ENCODE measurements at places on chromosomes 16 and 17.
A peak's percentile ranks its signal among the peaks of the same experiment; 100 is the strongest.

GRCh38 chr17:7363311-7363710 lies 8.4 kb downstream of the TMEM95 start:
- DNase-seq = no peak

- no peak for DNase-seq
Measured at GRCh38 chr16:87721622-87722585, 43.9 kb downstream of the KLHDC4 start.

GRCh38 chr17:70829876-70830275 lies 660.5 kb downstream of the KCNJ2 start:
- no peak for DNase-seq

- peak; percentile 98 for DNase-seq
Measured at GRCh38 chr17:40314584-40314956, 5.6 kb downstream of the RARA start.

GRCh38 chr17:16945663-16946218 lies 26.2 kb downstream of the TNFRSF13B start:
- no peak for DNase-seq

GRCh38 chr17:64183815-64184214 lies 53.9 kb upstream of the ERN1 start:
- DNase-seq = no peak

GRCh38 chr17:55852734-55853133 lies 101.9 kb downstream of the PCTP start:
- no peak for DNase-seq

DNA sequence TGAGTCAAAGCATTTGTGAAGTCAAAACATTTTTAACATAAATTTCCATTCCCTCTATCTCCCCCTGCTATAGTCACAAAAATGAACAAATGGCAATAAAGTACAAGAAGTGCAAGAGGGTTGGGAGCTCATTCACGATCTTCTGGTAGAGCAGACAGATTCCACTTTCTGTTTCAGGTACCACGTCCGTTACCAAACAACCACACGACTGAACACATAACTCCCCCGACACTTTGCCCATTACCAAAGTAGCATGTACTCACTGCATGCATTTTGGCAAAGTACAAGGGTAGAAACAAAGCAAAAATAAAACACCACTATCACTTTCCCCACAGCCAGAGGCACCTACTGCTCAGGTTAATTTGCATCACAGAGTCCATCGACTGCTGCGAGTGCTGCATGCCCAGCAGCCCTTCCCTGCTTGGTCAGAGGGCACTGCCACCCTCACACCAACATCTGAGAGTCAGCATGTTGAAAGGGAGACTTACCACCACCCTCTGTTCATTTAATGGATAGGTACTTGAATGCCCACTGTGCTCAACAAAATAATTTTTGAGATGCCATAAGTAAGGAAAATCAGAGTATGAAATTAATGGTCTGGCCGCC lies 150.3 kb upstream of the AXIN2 start:
- no peak for DNase-seq

DNA sequence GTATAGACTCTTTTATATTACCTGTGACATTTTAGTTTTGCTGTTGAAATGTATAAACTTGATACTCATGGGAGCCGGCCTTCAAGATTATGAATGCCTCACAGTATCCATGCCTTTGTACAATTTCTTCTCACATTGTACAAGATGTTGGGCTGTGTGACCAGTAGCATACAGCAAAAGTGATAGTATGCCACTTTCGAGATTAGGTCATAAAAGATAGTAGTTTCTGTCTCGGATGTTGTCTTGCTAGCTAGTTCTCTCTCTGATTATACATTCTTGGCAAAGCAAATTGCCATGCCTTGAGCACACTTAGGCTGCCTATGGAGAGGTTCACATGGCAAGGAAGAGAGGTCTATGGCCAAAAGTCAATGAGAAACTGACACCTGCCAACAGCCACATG lies 1309.8 kb upstream of the CDH8 start:
- DNase-seq = no peak

GRCh38 chr16:57648125-57648524 lies 19.7 kb downstream of the ADGRG1 start:
- DNase-seq = no peak

- DNase-seq = peak; percentile 95
Measured at GRCh38 chr17:72661116-72661944, 431.2 kb downstream of the SLC39A11 start.

- DNase-seq = no peak
Measured at GRCh38 chr16:47395733-47396498, 64.9 kb downstream of the ITFG1 start.

- no peak for DNase-seq
Measured at GRCh38 chr16:19269098-19269497, 16.4 kb upstream of the CLEC19A start.

DNA sequence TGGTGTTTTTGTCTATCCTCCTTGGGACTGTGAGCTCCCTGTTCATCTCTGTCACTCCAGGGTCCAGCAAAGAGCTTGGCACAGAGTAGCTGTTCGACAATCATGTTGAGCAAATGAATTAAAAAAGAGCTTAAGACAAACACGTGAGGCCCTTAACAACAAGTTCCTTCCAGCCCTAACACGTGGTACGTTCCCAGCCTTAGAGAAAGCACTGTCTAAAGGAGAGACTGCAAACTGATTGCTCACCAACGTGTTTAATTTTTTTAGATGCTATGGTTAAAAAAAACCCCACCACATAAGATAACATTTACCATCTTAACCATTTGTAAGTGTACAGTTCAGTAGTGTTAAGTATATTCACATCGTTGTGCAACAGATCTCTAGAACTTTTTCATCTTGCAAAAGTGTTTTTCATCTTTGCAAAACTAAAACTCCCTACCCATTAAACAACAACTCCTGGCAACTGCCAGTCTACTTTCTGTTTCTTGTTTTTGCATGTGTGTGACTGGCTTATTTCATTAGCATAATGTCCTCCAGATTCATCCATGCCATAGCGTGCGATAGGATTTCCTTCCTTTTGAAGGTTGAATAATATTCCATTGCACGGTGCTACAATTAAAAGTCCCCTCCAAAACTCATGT lies 28.2 kb downstream of the LAT start:
- no peak for DNase-seq

DNA sequence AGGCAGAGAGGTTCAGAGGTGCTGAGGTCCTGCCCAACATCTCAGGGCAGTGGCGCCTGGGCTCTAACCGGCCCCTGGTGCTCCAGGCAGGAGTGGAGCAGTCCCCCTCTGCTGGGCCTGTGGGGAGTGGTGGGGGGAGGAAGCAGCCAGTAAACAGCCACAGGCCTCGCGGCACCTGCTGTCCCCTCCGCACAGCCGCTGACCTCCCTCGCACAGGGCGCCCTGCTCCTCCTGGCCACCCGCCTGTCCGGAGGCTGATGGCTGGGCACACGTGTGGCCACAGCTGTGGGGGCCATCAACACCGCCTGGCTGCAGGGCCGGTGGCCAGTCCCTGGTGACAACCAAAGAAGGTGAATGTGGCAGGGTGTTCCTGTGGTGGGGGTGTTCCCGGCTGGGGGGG lies 36.8 kb upstream of the PABPN1L start:
- no peak for DNase-seq

DNA sequence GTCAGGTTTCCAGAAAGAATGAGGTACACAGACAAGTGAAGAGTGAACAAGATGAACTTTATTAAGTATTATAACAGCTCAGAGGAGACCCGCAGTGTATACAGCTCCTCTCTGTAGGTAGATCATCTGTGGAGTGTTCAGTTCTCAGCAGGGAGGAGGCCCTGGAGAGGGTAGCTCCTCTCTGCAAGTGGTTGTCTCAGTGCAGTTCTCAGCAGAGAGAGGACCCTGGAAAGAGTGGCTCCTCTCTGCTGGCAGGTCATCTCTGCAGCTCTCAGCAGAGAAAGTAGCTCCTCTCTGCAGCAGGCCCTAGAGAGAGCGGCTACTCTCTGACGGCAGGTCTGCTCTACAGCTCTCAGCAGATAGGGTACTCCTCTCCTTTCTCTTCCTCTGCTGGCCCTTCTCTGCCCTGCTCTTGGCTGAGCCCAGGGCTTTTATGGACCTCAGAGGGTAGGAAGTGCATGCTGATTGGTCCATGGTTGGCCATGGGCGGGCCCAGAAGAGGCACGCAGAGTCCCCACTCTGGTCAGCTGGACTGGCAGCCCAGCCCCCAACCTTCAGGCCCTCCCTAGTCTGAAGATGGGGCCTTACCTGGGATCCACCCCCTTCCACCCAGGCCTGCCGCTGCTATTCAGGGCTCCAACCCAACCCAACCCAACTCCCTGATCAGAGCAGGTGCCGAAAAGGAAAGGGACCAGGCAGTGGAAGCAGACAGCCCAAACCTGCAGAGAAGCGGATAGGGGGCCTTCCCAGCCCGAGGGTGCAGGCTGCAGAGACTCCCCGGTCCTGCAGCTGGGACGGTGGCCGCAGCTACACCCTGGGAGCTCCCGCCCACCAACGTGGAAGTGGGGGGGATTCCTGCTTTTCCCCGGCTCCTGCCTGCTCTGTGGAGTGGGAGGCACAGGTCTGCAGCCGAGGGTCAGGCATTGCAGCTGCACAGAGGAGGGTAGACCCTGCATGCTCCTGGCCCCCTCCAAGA lies 18.5 kb upstream of the DNAJA2 start:
- no peak for DNase-seq

DNA sequence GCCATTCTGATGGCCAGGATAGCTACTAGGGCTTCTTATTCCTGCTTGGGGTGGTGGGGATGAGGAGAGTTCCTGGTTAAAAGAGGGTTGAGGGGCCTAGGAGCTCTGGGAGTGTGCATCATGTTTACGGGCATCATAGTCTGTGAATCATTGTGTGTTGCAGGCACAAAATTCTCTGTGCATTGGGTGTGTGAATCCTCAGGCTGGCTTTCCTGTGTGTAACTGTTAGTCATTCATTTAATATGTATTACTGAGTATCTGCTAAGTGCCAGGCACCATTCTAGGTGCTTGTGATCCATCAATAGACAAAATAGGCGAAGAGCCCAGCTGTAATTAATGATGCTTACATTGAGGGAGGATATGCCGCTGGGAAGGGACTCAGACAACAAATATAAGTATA lies 5.8 kb downstream of the PPY start:
- no peak for DNase-seq

- DNase-seq = no peak
Measured at GRCh38 chr16:50012182-50012581, 12.8 kb upstream of the CNEP1R1 start.

- DNase-seq = peak; percentile 97
Measured at GRCh38 chr16:11797166-11797956, at the start of gene ZC3H7A. Gene ZC3H7A, minus strand, starts transcription at chr16:11797258. Its CDS starts 14,904 bp downstream, at chr16:11782354.

- no peak for DNase-seq
Measured at GRCh38 chr16:35745821-35746248, 2286.4 kb downstream of the TP53TG3F start.

GRCh38 chr17:57877803-57878377 lies 28.0 kb upstream of the MRPS23 start:
- no peak for DNase-seq

- DNase-seq = no peak
Measured at GRCh38 chr17:752620-753219, 656 bp upstream of the GEMIN4 start.

DNA sequence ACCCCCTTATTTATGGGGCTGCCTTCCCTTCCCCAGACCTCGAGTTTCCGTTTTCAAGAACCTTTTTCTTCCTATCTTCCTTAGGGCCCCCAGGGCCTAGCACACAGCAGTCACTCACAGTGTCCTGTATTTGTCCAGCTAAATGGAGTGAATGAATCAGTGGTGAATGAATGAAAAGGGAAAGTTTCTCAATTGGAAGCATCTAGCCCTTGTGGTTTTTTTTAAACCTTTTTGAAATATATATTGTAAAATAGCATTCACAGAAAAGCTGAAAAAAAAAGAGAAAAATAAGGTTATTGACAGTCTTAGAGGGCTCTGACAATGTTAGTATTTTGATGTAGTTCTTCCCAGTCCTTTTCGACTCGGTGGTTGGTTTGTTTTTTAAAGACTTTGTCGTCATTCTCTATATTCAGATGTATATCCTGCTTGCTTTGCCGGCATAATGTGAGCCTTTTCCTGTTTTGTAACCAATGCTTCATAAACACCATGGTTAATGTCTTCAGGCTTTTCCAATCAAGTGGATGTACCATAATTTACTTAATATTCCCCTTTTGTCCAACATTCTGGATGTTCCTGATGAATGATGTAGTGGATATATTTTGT lies 45.3 kb downstream of the RAI1 start:
- DNase-seq = no peak

GRCh38 chr16:84652566-84652965 lies 4.3 kb downstream of the KLHL36 start:
- DNase-seq = no peak

GRCh38 chr17:17810895-17811248 lies 25.9 kb downstream of the SREBF1 start:
- no peak for DNase-seq

DNA sequence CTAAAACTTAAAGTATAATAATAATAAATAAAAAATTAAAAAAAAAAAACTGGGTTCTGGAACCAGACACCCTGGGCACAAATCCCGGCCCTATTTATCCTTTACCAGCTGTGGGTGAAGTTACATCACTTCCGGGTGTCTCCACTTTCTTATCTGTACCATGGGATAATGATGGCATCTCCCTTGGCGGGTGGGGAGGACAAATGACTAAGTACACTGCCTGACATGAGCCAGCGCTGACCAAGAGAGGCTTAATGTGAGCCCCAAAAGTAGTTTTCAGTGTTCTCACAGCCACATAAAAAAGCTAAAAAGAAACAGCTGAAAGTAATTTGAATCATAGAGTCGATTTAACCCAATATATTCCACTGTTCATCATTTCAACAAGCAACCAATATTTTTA lies 424.9 kb downstream of the SOX9 start:
- no peak for DNase-seq

GRCh38 chr17:55731586-55732250 lies 9.1 kb upstream of the TMEM100 start:
- DNase-seq = no peak

DNA sequence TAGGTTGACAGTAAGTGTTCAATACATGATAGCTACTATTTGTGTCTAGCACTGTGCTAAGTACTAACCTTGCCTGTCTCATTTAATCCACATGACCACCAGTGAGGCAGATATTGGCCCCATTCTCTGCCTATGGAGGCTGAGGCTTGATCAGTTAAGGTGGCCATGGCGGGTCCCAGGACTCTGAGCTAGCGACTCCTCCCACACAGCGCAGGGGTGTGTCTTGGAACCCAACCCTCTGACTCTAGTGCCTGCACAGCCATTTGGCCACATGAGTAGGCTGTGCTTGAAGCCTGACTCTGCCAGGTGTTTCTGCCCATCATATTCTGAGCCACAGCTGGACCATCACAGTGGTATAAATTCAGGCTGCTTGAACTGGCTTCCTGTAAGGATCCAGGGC lies 6.4 kb downstream of the NHERF1 start:
- DNase-seq = no peak

GRCh38 chr16:2447920-2448583 lies 11.9 kb upstream of the TEDC2 start:
- no peak for DNase-seq

GRCh38 chr17:491086-492021 lies 138.7 kb upstream of the RPH3AL start:
- DNase-seq = no peak

DNA sequence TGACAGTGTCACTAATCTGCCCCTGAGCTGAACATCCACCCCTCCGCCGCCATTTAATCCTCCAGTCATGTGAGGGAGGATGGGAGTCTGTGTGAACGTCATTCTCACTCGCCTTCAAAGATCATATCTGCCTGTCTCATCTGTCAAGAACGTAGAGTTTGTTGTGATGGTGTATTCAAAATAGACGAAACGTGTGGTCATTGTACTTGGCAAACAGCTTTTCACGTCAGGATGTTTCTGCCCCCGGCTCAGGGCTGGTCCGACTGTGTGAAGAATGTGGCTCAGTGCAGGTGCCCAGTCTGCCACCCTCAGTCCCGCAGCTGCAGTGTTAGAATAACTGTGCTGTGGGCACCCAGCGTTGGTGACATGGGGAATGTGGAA lies 148.0 kb downstream of the KCNJ12 start:
- no peak for DNase-seq
